ENCODE measurements at places on chromosomes 7 and 10. TPM values are rescaled to one million over a fixed set of nuclear protein-coding genes. Genes with fewer than 3 reads are reported as not detected.

The NANOS1 gene
- total RNA-seq, result under 0.01 TPM

The ADAMTS14 gene
- total RNA-seq, result not detected

The LLCFC1 gene
- total RNA-seq, result not detected

The TDRD1 gene
- total RNA-seq, result 0.10 TPM

The AMPH gene
- 0.10 TPM for total RNA-seq

The CDHR3 gene
- 4.4 TPM for total RNA-seq

The ZMIZ1 gene
- total RNA-seq, result 26.2 TPM

The FKBP6 gene
- not detected for total RNA-seq

The CXCL12 gene
- under 0.01 TPM for total RNA-seq

The HABP2 gene
- total RNA-seq, result not detected

The TRIM4 gene
- total RNA-seq, result 23.2 TPM

The GBX1 gene
- not detected for total RNA-seq

The PKD2L1 gene
- total RNA-seq, result under 0.01 TPM

The FRAT2 gene
- 25.8 TPM for total RNA-seq

The FRMD4A gene
- 0.63 TPM for total RNA-seq

The HOXA1 gene
- total RNA-seq, result 0.42 TPM

The LRRD1 gene
- 0.10 TPM for total RNA-seq

The C10orf105 gene
- total RNA-seq, result 0.31 TPM

The HIP1 gene
- 4.2 TPM for total RNA-seq

The MRLN gene
- total RNA-seq, result not detected

The HOXA11 gene
- not detected for total RNA-seq

The OR9A2 gene
- total RNA-seq, result not detected

The LRRC4 gene
- 1.3 TPM for total RNA-seq

The ACTR1A gene
- total RNA-seq, result 52.6 TPM

The DNAH11 gene
- under 0.01 TPM for total RNA-seq

The TSPAN13 gene
- total RNA-seq, result 5.0 TPM

The NME8 gene
- 1.7 TPM for total RNA-seq

The MYOF gene
- total RNA-seq, result 5.2 TPM

All from mononuclear cell (primary cell).